ENCODE measurements at places on chromosomes 6 and 20. TPM values are rescaled to one million over a fixed set of nuclear protein-coding genes. Genes with fewer than 3 reads are reported as not detected.

The ZDHHC14 gene
- 2.4 TPM for total RNA-seq

The GPR6 gene
- not detected for total RNA-seq

The PPP1R14C gene
- 11.3 TPM for total RNA-seq

The ZFP57 gene
- total RNA-seq: 0.13 TPM

The NFS1 gene
- total RNA-seq: 29.0 TPM

The AK9 gene
- 8.5 TPM for total RNA-seq

The MCCD1 gene
- not detected for total RNA-seq

The EMILIN3 gene
- total RNA-seq: not detected

The SLC2A4RG gene
- total RNA-seq: 19.3 TPM

The EFCAB8 gene
- total RNA-seq: 0.50 TPM

The EPM2A gene
- total RNA-seq: 6.2 TPM

The SLC2A10 gene
- total RNA-seq: 40.8 TPM

The ZSCAN23 gene
- 3.4 TPM for total RNA-seq

The SMLR1 gene
- total RNA-seq: not detected

The CTCFL gene
- total RNA-seq: not detected
